ENCODE measurements at places on chromosomes 1 and 21. TPM values are rescaled to one million over a fixed set of nuclear protein-coding genes. Genes with fewer than 3 reads are reported as not detected.

DNA sequence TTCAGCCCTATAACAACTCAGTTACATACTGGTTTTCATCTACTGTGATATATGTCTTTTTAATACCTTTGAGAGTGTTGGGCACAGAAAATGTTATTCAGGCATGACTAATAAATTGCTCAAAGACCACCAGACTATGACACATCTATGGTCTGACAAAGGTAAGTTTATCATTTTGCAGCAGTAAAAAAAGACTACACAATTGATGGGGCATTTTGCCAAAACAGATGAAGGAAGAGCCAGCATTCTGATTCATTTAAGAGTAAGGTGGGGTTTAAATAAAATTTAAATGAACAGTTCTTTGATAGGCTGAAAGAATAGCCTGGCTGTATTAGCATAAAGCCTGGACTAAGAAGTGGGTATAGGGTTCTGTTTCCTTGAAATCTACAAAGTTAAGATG, 8.8 kb upstream of the RNPC3 start:
- DNase-seq, result peak; percentile 57

DNA sequence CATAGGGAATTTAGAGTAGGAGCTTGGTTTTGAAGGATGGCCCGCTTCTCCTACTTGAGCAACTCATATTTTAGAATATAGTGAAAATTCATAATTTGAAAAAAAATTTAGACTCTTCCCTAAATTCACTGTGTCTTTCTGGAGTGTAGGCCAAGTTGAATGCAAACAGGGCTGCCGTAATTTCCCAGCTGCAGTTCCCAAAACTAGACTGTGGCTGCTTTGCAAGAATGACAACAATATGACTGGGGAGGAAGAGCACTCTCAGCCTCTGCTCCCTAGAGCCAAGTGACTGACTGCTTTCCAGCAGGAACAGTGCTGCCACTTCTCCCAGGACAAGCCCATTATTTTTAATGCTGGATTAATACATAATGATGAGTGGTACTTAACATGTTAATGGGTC, 209.0 kb downstream of the RHOU start:
- no peak for DNase-seq

- no peak for DNase-seq
These were observed 53.6 kb downstream of the GLUL start for GRCh38 chr1:182337736-182338571.

DNA sequence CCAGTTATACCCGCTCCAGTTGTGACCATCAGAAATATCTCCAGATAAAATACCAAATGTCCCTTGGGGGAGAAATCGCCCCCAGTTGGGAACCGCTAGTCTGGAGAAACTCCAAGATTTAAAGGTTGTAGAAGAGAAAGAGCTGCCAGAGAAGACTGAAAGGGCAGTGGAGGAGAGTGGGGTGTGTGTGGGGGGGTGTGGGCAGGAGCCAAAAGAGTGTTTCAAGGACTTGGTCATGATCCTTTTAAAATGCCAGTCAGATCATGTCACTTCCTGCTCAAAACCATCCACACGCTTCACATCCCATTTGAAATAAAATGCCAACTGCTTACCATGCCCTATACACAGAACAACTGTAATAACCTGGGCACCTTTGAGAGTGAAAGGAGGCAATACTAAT, 3.4 kb upstream of the HEYL start:
- DNase-seq, result peak; percentile 85

Gene APCS
- not detected for total RNA-seq

Gene OR2T11
- total RNA-seq, result not detected

Gene CASQ1
- not detected for total RNA-seq

Gene PAQR7
- 6.8 TPM for total RNA-seq

Gene IFI44
- 536 TPM for total RNA-seq
